T-cell (primary cell): ENCODE measurements at places on chromosomes 6 and 20. TPM values are rescaled to one million over a fixed set of nuclear protein-coding genes. Genes with fewer than 3 reads are reported as not detected.

Gene PRPH2
- 0.12 TPM for total RNA-seq

Gene MAPK13
- total RNA-seq = 45.6 TPM

Gene OOEP
- 0.63 TPM for total RNA-seq

Gene ZSCAN12
- total RNA-seq = 8.2 TPM

Gene SCAND1
- total RNA-seq = 50.0 TPM

GRCh38 chr6:55141611-55142010 lies 32.7 kb upstream of the HCRTR2 start:
- no peaks in the 10 kb centered on the region for H3K4me1 ChIP-seq
- no peaks in the 10 kb centered on the region for H3K27me3 ChIP-seq
- DNase-seq = no peak

- no peaks in the 10 kb centered on the region for H3K27me3 ChIP-seq
- no peak overlapping the region for H3K4me3 ChIP-seq
- no peak for DNase-seq
- no peak overlapping the region for H3K27ac ChIP-seq
- no peaks in the 10 kb centered on the region for H3K36me3 ChIP-seq
Observed at GRCh38 chr20:30949761-30950160, 307.7 kb upstream of the DEFB115 start.

DNA sequence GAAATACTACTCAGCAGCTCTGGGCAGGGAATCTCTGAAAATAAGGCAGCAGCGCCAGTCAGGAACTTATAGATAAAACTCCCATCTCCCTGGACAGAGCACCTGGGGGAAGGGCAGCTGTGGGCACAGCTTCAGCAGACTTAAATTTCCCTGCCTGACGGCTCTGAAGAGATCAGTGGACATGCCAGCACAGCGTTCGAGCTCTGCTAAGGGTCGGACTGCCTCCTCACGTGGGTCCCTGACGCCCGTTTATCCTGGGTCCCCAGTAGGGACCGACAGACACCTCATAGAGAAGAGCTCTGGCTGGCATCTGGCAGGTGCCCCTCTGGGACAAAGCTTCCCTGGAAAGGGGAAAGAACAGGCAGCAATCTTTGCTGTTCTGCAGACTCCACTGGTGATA lies 59.0 kb downstream of the COL21A1 start:
- no peaks in the 10 kb centered on the region for H3K36me3 ChIP-seq
- H3K27me3 ChIP-seq = no peaks in the 10 kb centered on the region
- H3K4me3 ChIP-seq = no peak overlapping the region
- no peak overlapping the region for H3K27ac ChIP-seq
- no peak for DNase-seq

DNA sequence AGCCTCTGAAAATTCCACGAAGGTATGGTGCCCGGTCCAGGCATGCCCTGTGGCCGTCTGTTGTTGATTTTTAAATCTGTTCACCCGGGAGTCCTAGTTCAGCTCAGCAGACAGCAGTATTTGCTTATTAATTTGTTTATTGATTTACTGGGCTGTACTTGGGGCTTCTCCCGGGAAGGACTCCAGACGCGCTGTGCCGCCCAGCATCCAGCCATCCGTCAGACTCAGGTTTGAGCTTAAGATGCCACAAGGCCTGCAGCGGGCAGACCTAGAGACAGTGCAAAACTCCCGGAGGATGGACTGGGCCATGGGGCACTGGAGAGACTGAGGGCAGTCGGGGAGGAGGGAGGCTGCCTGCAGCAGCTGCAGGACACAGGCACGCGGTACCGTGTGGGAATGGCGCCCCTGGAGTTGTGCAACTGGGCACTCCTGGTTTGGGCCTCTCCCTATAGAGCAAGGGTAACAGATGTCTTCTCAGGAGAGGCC lies 17.3 kb upstream of the CCDC167 start:
- peak overlapping the region; percentile 46 for H3K4me3 ChIP-seq
- no peak for DNase-seq
- peaks cover 57% of the 10 kb centered on the region for H3K4me1 ChIP-seq
- no peaks in the 10 kb centered on the region for H3K36me3 ChIP-seq
- peak overlapping the region; percentile 100 for H3K27ac ChIP-seq

GRCh38 chr20:61797200-61797599 lies 268.5 kb downstream of the TAF4 start:
- no peaks in the 10 kb centered on the region for H3K4me1 ChIP-seq
- no peaks in the 10 kb centered on the region for H3K36me3 ChIP-seq
- H3K27ac ChIP-seq = no peak overlapping the region
- no peak overlapping the region for H3K4me3 ChIP-seq
- no peak for DNase-seq

- H3K27me3 ChIP-seq = no peaks in the 10 kb centered on the region
- H3K36me3 ChIP-seq = no peaks in the 10 kb centered on the region
- no peak for DNase-seq
- no peaks in the 10 kb centered on the region for H3K4me1 ChIP-seq
- H3K27ac ChIP-seq = no peak overlapping the region
Observed at GRCh38 chr6:22251348-22251747, 45.5 kb downstream of the PRL start.

DNA sequence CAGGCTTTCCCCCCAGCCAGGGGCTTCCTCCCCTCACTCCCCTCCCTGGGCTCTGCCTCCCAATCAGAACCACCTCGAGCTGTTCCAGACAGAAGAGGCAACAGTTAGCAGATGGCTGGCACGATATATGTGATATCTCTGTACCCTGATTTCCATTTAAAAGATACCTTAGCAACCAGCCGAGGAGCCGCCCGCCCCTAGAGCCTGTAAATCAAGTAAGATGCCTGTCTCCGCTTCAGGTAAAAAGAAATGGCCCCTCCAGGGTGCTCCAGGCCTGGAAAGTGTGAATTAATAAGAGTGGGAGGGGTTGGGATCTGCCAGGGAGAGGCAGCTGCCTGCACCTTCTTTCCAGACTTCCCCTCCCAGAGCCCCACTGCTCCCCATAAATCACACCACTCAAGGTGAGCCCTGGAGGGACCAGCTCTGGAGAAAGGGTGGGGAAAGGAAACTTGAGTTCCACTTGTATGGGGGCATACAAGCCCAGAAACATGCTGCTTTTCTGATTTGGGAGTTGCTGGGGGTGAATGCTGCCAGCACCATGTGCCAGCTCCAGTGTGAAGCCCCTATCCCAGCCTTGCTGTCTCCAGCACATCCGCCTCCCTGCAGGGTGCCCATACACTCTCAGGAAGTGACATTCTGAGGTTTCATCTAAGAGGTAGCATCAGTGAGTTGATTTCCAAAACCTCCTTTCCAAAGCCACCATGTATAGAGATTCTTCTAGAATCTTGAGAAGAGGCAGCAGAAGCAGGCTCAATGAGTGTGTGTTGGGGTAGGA lies 148.0 kb downstream of the LRFN2 start:
- H3K4me3 ChIP-seq = no peak overlapping the region
- no peak for DNase-seq
- H3K27ac ChIP-seq = no peak overlapping the region
- H3K4me1 ChIP-seq = no peaks in the 10 kb centered on the region
- no peaks in the 10 kb centered on the region for H3K36me3 ChIP-seq

- H3K4me1 ChIP-seq = peaks cover 51% of the 10 kb centered on the region
- peaks cover 2% of the 10 kb centered on the region for H3K36me3 ChIP-seq
- H3K27me3 ChIP-seq = no peaks in the 10 kb centered on the region
- H3K27ac ChIP-seq = peak overlapping the region; percentile 53
Observed at GRCh38 chr6:36963451-36964290, 9.1 kb downstream of the PI16 start.

GRCh38 chr6:7151381-7151780 lies 43.6 kb downstream of the RREB1 start:
- no peaks in the 10 kb centered on the region for H3K27me3 ChIP-seq
- no peaks in the 10 kb centered on the region for H3K36me3 ChIP-seq
- H3K4me1 ChIP-seq = peaks cover 43% of the 10 kb centered on the region
- no peak overlapping the region for H3K27ac ChIP-seq
- no peak overlapping the region for H3K4me3 ChIP-seq

- no peak for DNase-seq
- no peak overlapping the region for H3K4me3 ChIP-seq
- H3K36me3 ChIP-seq = no peaks in the 10 kb centered on the region
- no peaks in the 10 kb centered on the region for H3K27me3 ChIP-seq
- no peaks in the 10 kb centered on the region for H3K4me1 ChIP-seq
- no peak overlapping the region for H3K27ac ChIP-seq
Observed at GRCh38 chr6:23278180-23278532, 708.8 kb downstream of the HDGFL1 start.

GRCh38 chr20:14729390-14729789 lies 392.0 kb upstream of the FLRT3 start:
- no peaks in the 10 kb centered on the region for H3K36me3 ChIP-seq
- H3K4me3 ChIP-seq = no peak overlapping the region
- no peak for DNase-seq
- no peaks in the 10 kb centered on the region for H3K4me1 ChIP-seq
- H3K27ac ChIP-seq = no peak overlapping the region
- no peaks in the 10 kb centered on the region for H3K27me3 ChIP-seq

GRCh38 chr6:157560691-157561413 lies 179.9 kb downstream of the ZDHHC14 start:
- no peak overlapping the region for H3K4me3 ChIP-seq
- H3K27me3 ChIP-seq = no peaks in the 10 kb centered on the region
- no peak for DNase-seq
- peaks cover 43% of the 10 kb centered on the region for H3K4me1 ChIP-seq

DNA sequence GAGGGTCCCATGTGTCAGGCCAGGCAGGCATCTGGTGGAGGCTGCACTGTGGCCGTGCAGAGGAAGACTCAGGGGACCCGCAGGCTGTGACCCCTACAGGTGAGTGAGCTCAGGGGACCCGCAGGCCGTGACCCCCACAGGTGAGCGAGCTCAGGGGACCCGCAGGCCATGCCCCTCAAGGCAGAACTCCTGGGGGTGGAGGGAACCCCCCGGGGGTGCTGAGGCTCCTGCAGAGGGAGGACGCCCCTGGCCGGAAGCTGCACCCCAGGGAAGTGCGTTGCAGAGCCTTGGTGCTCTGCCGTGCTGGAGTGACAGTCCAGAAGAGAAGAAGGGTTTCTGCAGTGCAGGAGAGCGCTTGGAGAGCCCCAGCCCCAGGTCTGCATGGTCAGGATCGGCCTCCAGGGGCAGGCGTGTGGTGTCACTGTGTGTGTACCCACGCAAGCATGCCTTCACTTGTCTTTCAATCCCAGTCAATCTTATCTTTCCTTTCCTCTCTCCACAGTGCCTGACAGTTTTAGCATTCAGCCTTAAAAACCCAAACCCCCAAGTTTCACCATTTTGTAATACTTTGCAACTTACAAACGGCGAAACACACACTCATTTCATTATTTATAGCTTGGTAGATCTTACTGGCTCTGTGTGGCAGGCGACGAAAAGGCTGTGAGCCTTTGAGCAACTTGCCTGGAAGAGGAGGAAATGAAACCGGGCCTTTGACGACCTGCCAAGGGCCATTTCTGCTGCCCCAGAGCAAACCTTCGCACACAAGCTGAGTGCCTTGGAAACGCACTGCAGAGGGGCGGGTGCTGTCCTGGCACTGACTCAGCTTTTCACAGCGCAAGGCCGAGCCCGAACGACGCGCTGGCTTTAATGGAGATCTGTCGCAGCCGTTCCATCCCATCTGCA lies 101.4 kb upstream of the AGPAT4 start:
- DNase-seq = no peak
- no peak overlapping the region for H3K4me3 ChIP-seq
- no peaks in the 10 kb centered on the region for H3K4me1 ChIP-seq
- no peaks in the 10 kb centered on the region for H3K27me3 ChIP-seq
- no peak overlapping the region for H3K27ac ChIP-seq
- H3K36me3 ChIP-seq = no peaks in the 10 kb centered on the region

DNA sequence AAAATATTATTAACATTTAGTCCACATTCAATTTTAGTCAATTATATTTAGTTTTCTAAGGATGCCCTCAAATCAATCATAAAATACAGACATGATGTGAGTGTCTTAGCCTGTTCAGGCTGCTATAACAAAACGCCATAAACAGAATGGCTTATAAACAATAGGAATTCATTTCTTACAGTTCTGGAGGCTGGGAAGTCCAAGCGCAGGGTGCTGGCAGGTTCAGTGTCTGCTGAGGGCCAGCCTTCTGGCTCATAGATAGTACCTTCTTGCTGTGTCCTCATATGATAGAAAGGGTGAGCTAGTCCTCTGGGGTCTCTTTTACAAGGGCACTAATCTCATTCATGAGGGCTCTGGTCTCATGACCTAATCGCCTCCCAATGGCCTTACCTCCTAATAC lies 10.0 kb upstream of the CDC5L start:
- H3K27ac ChIP-seq = no peak overlapping the region
- H3K27me3 ChIP-seq = peaks cover 27% of the 10 kb centered on the region
- no peak overlapping the region for H3K4me3 ChIP-seq
- H3K4me1 ChIP-seq = no peaks in the 10 kb centered on the region

GRCh38 chr20:8509809-8510208 lies 377.7 kb downstream of the PLCB1 start:
- no peak overlapping the region for H3K4me3 ChIP-seq
- no peaks in the 10 kb centered on the region for H3K27me3 ChIP-seq
- no peaks in the 10 kb centered on the region for H3K4me1 ChIP-seq
- no peaks in the 10 kb centered on the region for H3K36me3 ChIP-seq
